Stromal cell of bone marrow (primary cell): ENCODE measurements at places on chromosomes 4 and X.

DNA sequence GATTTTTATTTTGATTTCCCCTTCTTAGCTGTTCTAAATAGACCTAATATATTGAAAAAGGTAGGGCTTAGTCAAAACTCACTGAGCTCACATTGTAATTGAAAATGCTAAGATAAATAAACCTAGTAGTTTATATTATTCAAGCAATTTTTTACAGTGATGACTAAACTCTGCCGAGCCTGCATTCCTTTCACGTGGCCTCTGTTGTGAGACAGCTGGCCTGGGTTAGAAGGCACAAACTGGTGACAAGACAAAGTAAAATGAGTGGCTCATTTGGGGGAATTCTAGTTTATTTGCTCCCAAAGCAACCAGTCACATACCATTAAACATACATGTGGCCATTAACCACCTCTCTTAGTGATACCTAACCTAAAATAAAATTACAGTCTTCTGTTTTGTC lies 169.4 kb upstream of the TEX13C start:
- no peak for DNase-seq

DNA sequence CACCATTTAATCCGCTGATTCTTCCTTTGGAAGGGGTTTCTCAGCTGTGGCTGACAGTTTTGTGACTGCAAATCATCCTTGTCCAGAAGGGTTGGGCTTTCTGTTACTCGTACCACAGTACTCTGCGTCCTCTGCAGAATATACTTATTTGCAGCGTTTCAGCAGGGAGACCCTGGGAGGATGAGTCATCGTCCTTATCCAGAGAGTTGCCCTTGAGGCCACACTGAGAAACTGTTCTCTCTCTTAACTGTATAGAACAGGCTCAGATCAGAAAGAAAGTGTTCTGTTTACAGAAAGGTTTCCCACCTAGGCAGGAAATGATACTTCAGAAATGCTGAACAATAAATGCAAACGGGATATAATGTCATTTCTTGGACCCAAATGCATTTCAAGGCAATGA lies 47.8 kb upstream of the DDX53 start:
- DNase-seq, result no peak

- DNase-seq, result no peak
Measured at GRCh38 chr4:6641164-6641970, 882 bp downstream of the MRFAP1 start.

DNA sequence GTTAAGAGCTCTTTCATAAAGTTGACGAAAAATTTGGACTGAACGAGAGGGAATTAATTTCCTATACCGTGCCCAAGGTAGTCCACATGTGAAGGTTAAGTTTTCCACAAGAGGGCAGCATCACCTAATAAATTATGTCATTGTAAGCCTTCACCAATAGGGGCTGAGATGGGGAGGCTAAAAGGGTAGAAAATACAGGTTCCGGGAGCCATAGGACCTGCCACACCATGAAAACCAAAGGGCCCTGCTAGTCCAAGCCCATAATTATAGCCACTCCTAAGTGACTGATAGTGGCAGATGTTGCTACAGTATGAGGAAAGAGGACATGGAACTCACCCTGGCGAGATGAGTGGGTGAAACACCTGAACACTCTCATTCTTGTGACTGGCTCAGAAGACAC lies 122.2 kb downstream of the SHROOM4 start:
- peak; percentile 24 for DNase-seq

DNA sequence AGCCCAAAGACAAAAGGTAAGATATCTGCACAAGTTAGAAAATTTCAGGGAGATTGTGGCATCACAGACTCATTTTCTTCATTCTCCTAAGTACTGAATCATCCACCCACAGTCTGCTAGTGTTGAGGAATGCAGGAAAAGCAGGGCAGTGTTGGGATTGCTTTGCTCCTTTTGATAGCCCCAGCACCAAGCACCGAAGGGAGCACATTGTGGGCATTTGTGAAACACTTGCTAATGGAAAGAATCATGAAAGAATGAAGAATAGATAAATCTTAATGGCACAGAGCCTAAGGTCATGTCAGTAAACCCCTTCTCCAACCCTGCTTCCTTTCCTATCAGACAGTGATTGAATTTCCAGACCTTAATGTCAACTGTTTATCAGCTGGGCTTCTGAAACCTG lies 103.1 kb upstream of the GPRIN3 start:
- peak; percentile 17 for DNase-seq

- DNase-seq, result no peak
Measured at GRCh38 chr4:5545271-5545670, 163.1 kb downstream of the EVC2 start.

- no peak for DNase-seq
Measured at GRCh38 chr4:152763796-152764195, 15.7 kb downstream of the TIGD4 start.

DNA sequence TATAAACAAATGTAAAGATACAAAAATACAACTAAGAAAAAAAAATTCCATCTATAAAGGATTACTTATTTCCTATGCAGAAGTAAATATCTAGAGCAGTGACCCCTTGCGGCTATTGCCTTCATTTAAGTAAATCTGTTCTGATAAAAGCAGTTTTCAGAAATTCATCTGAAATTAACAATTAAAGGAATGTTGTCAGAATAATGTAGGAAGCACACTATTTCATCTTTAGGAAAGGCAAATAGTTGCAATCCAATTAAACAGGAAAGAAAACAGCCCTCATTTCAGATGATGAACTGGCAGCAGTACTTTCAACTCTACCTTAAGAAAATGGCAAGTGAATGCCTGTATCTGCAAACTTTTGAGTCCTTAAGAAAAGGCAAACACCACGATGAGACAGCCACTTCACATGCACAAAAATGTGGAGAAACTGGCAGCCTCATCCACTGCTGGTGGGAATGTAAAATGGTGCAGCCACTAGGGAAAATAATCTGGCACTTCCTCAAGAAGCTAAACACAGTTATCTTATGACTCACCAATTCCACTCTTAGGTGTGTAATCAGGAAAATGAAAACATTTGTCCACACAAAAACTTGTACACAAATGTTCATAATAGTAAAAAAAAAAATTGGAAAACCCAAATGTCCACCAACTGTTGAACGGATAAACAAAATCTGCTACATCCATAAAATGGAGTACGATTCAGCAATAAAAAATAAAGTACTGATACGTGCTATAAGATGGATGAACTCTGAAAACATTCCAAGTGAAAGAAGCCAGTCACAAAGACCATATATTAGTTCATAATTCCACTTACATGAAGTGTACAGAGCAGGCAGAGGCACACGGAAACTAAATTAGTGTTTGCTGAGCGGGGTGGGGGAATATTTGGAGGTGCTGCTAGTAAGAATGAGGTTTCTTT lies 2.0 kb upstream of the THAP9 start:
- DNase-seq, result peak; percentile 87

DNA sequence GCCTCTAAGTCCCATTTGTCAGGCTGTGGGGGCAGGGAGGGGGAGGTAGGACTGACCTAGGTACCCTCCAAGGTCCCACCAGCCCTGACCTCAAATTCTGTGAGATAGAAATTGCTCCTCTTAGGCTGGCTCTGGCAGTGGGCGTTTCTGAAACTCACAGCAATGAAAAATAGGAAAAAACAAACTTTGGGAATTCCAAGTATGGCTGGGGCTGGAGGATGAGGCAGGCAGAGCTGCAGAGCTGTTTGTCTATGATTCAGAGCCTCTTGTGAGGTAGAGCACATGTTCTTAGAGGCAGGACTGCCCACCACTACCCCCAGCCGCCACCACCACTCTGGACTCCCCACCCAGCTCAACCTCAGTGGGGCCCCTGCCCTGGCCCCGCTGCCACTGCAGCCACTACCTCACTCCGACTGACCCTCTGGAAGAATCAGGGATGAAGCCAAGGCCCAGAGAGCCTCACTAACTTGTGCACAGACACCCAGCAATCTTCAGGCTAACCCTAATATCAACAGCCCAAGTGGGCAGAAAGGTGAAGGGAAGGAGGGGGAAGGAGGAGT lies 98.2 kb downstream of the PJA1 start:
- DNase-seq, result no peak

- DNase-seq, result no peak
Measured at GRCh38 chrX:70398899-70399298, 24.2 kb upstream of the GDPD2 start.

GRCh38 chr4:110988722-110989121 lies 365.8 kb upstream of the PITX2 start:
- DNase-seq, result no peak

DNA sequence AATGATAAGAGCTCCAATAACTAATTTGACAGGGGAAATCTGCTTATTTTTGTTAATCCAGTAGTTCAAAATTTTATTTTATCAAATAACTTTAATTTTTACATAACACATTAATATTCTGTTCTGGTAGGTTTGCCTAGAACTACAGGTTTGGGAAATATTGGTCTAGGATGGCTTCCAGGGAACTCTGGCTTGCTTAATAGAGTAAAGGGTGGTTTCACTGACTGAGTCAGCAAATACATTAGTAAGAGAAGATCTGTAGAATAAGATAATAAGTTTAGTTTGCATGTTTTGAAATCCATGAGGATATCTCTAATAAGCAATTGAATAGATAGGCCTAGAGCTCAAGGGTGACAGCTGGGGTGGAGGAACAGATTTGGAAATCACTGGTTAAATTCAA lies 500.7 kb downstream of the ZNF674 start:
- no peak for DNase-seq

DNA sequence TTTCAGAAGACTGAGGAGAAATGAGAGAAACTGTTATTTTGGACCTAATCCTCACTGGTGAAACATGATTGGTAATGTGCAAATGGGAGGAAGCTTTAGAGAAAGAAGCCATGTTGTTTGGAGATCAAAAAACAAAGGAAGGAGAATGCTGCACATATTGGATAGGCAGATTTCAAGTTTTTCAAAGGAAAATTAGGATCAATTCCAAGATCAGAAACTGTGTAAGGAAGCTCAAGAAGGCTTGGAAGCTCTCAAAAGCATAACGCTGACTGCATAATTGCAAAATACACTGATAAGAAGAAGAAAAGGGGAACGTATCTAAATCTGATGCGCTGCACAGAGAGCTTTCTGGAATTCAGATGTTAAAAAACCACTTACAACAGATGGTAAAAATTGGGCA lies 34.6 kb downstream of the KLHL15 start:
- no peak for DNase-seq

DNA sequence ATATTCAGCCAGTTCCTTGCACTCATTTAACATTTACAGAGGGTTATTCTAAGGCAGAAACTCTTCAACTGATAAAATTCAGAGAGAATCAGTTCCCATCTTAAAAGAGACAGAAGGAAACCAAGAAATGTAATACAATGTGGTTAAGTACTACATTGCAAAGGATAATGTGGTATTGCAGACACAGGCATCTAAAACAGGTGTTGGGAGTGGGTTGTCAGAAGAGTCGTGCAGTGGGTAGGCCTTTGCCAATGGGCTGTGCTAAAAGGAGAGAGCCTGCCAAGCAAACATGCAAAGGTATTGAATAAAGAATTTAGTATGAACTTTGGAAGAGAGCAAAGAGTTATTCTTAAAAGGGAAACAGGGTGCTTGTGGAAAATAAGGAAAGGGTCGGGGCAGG lies 1044.4 kb upstream of the DIAPH2 start:
- no peak for DNase-seq

DNA sequence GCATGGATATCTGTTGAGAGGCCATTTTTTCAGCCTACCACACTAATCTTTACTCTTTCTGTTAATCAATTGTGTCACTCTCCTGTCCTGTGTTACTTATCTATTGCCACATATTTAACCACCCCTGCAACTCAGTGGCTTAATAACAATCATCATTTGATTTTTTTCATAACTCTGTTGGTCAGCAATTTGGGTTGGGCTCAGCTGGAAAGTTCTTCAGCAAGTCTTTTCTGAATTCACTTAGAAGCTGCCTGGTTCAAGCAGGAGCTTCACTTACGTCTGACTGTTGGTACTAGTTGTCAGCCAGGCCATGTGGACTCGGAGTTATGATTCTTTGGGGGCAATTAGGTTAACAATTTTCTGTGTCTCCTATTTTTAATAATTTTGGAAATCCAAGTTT lies 50.1 kb downstream of the CPE start:
- DNase-seq, result no peak
